NCI-H1930 (cell line): ENCODE measurements at places on chromosomes 2 and 18.

- no peak for DNase-seq
Observed at GRCh38 chr2:430291-431040, 142.6 kb upstream of the ALKAL2 start.

GRCh38 chr2:3620834-3621233 is 25.9 kb downstream of the COLEC11 start:
- no peak for DNase-seq

- no peak for DNase-seq
Observed at GRCh38 chr2:140988597-140988996, 1142.2 kb downstream of the LRP1B start.

DNA sequence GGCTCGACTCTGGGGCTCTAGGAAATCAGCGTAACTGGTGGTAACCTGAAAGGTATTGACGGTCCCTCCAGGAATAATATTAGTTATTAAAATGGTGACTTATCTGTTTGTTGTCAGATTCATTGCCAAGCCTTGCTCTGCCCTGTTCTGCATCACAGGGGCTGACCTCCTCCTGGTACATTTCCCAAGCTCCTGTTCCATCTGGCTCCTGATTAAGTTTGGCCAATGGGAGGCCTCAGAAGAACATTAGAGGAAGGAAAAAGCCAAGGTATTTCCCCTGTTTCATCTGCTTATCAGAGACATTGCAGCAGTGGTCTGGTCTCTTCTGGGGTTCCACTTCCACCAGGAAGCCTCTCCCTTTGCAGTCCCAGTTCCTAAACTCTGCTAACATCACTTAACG is 527.0 kb downstream of the TNS1 start:
- DNase-seq = no peak

DNA sequence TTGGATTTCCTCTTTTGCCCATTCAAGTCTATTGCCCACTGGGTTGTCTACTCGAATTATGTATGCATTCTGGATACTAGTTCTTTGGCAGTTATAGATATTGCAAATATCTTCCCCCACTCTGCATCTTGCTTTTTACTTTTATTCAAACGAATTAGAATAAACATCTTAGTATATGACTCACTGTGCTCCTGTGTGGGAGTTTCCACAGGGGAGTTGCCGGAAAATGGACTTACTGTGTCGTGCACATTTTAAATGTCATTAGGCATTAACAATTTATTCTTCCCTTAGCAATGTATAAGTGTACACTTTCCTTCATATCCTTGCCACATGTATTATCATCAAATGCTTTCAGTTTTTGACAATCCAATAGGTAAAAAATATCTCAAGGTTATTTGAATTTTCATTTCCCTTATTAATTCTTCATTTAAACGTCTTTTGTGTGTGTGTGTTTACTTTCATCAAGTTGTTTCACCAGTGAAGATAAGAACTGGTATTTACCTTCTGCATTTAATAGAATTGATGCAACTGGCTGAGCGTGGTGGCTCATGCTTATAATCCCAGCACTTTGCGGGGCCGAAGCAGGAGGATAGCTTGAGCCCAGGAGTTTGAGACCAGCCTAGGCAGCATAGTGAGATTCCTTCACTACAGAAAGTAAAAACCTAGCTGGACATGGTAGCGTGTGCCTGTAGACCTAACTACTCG is 4.6 kb upstream of the UGT1A5 start:
- no peak for DNase-seq

- no peak for DNase-seq
Observed at GRCh38 chr18:564708-565561, 15.2 kb upstream of the CETN1 start.

DNA sequence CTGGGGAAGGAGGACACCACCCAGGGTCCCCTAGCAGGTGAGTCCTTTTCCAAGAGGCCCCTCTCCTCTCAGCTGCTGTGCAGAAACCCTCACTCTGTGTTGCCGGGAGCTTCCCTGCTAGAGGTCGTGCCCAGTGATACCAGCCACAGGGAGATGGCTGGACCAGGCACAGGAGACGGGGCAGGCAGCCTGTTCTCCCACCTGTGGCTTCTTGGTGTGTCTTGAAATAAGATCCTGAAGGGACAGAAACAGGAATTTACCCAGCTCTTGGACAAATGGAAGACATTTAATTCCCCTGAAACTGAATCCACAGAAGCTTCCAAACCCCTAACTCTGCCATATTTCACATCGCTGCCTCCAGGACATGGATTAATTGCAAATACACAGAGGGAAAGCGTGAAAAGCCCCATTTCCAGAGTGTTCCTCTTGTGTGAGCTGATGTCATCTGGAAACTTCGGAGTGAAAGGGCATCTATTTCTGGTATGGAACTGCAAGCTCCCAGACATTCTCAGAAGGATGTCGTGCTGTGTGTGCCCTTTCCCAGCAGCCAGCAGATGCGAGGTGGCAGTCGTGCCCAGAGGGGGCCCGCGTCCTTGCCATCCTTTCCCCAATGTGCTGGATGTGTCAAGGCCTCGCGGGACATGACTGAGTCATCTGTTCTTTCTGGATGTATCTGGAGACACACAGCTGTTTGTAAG is 177.7 kb downstream of the SEPTIN10 start:
- DNase-seq = no peak

DNA sequence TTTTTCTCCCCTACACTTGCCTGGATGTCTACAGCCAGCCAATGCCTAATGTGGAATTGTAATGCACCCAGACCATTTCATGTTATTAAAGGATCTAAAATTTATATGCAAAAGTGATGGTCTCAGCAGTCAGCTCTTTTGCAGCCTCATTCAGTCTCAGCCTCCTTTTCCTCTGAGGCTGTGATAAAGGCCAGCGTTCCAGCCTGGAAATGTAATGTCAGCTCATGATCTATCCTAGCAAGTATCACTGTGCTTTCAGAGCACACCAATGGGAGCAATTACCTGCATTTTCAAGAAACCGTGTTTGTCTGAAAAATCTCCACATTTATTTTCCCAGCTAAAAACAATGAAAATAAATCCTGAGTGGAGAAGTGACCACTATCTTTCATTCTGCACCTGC is 274.6 kb downstream of the CDH20 start:
- no peak for DNase-seq

- no peak for DNase-seq
Observed at GRCh38 chr2:235954281-235954680, 213.9 kb downstream of the GBX2 start.

GRCh38 chr2:85706063-85706462 is 11.9 kb downstream of the GNLY start:
- no peak for DNase-seq

GRCh38 chr2:725468-725867 is 48.3 kb upstream of the TMEM18 start:
- DNase-seq = no peak

GRCh38 chr2:46493241-46493970 is 14.0 kb downstream of the TMEM247 start:
- DNase-seq = no peak

DNA sequence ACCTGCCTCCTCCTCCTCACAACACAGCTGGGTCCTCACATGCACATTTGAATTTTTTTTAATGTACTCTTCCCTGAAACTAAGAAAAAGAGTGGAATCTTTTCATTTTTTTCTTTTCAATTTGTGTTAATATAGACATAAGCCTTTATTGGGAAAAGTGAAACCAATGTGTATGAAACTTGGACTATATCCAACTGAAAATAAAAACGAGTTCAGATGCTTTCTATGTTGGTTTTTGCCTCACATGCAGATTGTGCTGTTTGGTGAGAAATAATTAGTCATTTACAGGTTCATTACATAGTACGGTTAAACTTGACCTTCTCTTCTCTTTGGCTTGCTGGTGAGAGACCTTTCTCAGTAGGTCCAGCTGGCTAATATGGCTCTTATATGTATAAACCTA is 515.2 kb upstream of the FANCL start:
- DNase-seq = no peak
